Activated CD8-positive, alpha-beta memory T cell treated with anti-CD3 and anti-CD28 coated beads, Interleukin-2, amount 10 ng/mL, durations not matched to agents 7 days and 5 days (primary cell): ENCODE measurements at places on chromosomes 6 and 20. TPM values are rescaled to one million over a fixed set of nuclear protein-coding genes. Genes with fewer than 3 reads are reported as not detected.

- no peaks in the 10 kb centered on the region for H3K27me3 ChIP-seq
- DNase-seq, result no peak
- no peak overlapping the region for H3K27ac ChIP-seq
- peaks cover 23% of the 10 kb centered on the region for H3K36me3 ChIP-seq
Observed at GRCh38 chr6:20620043-20620442, 85.8 kb downstream of the CDKAL1 start.

DNA sequence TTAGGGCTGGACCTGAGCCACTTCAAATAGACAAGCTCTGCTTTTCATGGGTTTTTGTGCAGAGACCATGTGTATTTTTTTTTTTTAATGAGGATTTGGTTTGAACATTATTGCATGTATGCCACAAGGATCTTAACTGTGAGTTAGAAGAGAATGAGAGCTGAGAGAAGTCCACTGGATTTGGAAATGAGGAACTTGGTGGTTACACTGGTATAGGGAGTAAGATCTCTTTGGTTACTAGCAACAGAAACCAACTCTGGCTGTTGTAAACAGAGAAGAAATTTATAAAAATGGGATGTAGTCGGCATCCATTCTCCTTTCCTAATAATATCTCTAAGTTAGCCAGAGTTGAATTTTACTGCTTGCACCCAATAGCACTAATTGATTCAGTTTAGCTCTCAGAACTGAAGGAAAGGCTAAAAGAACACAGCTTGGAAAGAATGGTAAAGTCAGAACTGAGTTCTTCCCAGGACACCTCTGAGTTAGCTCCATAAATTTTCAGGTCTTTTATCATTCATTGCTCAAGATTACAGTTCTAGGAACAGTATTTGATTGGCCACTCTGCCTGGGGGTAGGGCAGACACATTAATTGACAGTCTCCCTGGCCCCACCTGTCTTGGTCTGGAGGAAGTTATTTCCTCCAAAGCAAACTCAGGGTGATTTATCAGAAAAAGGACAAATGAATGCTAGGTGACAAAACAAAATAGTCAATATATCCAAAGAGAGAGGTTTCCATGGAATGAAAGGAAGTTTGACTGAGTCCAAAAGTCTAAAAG, 3.9 kb upstream of the WFDC2 start:
- peaks cover 48% of the 10 kb centered on the region for H3K27me3 ChIP-seq
- no peaks in the 10 kb centered on the region for H3K36me3 ChIP-seq
- H3K27ac ChIP-seq, result no peak overlapping the region
- H3K4me1 ChIP-seq, result peaks cover 2% of the 10 kb centered on the region
- H3K4me3 ChIP-seq, result no peak overlapping the region
- no peak for DNase-seq

DNA sequence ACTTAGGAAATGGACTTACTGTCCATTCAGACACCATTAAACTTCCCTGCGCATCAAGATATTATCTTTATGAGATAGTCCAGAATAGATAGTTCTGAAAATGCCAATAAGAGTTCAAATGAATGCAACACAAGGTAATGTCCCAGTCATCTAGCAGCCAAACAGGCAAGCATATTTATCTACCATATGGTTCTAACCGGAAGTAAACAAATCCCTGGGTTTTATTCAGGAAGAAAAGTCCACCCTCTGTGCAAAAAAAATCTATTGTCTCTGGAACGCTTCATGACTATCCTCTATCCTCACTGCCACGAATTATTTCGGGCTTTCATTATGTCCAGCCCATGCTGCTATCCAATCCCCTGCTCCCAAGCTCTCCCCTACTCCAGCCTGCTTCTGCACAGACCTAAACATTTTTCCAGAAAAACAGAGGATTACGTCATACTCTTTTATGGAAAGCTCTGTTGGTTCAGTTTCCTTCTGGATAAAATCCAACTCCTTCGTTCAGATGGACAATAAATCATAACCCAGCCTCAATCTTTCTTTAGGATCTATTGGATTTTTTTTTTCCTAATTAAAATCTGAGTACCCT, 11.4 kb downstream of the PPIL6 start:
- peaks cover 12% of the 10 kb centered on the region for H3K27me3 ChIP-seq
- no peak for DNase-seq
- H3K4me3 ChIP-seq, result no peak overlapping the region
- no peaks in the 10 kb centered on the region for H3K36me3 ChIP-seq

GRCh38 chr20:33822423-33822822, 11.3 kb downstream of the CHMP4B start:
- H3K4me3 ChIP-seq, result no peak overlapping the region
- H3K27ac ChIP-seq, result no peak overlapping the region
- no peak for DNase-seq
- H3K36me3 ChIP-seq, result peaks cover 6% of the 10 kb centered on the region

GRCh38 chr6:31332637-31333602, 24.1 kb downstream of the HLA-B start:
- H3K4me1 ChIP-seq, result peaks cover 17% of the 10 kb centered on the region
- peaks cover 25% of the 10 kb centered on the region for H3K27me3 ChIP-seq
- peak overlapping the region; percentile 43 for H3K27ac ChIP-seq
- DNase-seq, result peak; percentile 72
- peaks cover 56% of the 10 kb centered on the region for H3K36me3 ChIP-seq

- H3K27me3 ChIP-seq, result no peaks in the 10 kb centered on the region
- DNase-seq, result no peak
- peaks cover 20% of the 10 kb centered on the region for H3K4me1 ChIP-seq
- no peak overlapping the region for H3K4me3 ChIP-seq
- H3K27ac ChIP-seq, result no peak overlapping the region
- H3K36me3 ChIP-seq, result no peaks in the 10 kb centered on the region
Observed at GRCh38 chr6:35061102-35061615, 80.0 kb downstream of the TCP11 start.

GRCh38 chr6:137863091-137863797, 3.8 kb upstream of the TNFAIP3 start:
- no peak overlapping the region for H3K27ac ChIP-seq
- H3K4me1 ChIP-seq, result peaks cover 22% of the 10 kb centered on the region
- no peaks in the 10 kb centered on the region for H3K27me3 ChIP-seq
- H3K36me3 ChIP-seq, result peaks cover 9% of the 10 kb centered on the region
- no peak overlapping the region for H3K4me3 ChIP-seq

DNA sequence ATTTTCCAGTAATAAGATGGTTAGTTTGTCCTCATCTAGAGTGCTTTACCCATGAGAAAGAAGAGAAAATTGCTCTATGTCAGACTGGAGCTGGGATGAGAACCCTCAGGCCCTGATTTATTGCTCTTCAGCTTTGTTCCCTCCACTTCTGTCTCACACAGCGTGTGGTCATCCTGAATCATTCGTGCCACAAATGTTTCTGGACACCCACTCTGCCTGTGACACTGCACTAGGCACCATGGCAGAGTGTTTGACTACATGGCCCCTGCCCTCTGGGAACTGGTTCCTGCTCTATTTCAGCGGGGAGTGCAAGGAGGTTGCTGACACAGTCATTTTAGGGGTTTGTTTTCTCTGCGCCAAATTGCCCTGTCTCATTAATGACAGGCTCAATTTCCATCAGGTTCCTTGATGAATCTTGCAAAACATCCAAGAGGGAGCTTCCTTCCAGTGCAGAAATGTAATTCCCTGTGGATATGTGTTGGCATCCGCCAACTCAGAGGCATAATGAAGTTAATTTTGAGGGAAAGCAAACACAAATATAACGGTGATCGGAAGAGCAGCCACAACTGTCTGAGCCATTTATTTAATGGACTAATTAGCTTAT, 207.5 kb downstream of the CLIC5 start:
- peaks cover 5% of the 10 kb centered on the region for H3K36me3 ChIP-seq
- no peak overlapping the region for H3K27ac ChIP-seq
- no peak overlapping the region for H3K4me3 ChIP-seq

DNA sequence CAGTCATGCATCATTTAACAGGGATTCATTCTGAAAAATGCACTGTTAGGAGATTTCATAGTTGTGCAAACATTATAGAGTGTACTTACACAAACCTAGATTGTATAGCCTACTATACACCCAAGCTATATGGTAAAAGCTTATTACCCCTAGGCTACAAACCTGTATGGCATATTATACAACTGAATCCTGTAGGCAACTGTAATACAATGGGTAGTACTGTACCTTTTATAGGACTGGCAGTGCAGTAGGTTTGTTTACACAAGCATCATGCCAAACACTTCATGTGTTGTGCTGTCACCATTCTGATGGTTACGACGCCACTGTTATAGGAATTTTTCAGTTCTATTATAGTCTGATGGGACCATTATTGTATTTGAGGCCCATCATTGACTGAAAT, 39.3 kb upstream of the KHDC1 start:
- H3K4me3 ChIP-seq, result no peak overlapping the region
- H3K36me3 ChIP-seq, result peaks cover 32% of the 10 kb centered on the region
- no peaks in the 10 kb centered on the region for H3K27me3 ChIP-seq
- peaks cover 18% of the 10 kb centered on the region for H3K4me1 ChIP-seq
- DNase-seq, result no peak
- no peak overlapping the region for H3K27ac ChIP-seq

- no peaks in the 10 kb centered on the region for H3K4me1 ChIP-seq
- no peaks in the 10 kb centered on the region for H3K36me3 ChIP-seq
- H3K27me3 ChIP-seq, result no peaks in the 10 kb centered on the region
- no peak for DNase-seq
Observed at GRCh38 chr20:60565083-60565482, 606.9 kb downstream of the CDH26 start.

DNA sequence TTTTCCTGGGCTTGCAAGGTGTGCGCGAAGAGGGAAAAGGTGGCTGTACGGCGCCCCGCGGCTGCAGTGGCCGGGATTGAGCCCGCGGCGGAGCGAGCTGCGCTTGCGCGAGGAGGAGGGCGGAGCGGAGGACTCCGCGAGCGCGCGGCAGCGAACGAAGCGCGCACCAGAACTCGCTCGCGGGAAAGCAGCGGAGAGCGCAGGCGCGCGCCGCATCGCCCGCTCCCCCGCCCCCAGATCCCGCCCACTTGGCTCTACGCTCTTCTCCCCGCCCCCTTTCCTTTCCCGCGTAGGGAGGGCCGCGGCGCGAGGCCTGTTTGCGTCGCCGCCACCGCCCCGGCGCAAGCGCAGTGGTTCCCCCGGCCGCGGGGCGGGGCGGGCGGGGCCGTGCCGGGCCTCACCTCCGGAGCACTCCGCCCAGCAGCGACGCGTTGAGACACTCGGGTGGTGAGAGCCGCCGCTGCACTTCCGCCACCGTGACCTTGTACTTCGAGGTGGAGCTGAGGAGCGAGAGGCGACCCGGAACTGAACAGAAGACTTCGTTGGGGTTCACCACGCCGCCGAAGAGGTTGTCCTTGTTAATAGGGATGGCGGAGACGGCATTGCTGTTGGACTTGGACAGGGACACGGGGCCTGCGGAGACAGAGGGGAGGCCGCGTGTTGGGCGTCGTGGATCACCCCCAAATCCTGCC, 10.6 kb downstream of the TFAP2A start:
- H3K27ac ChIP-seq, result peak overlapping the region; percentile 88
- H3K36me3 ChIP-seq, result peaks cover 9% of the 10 kb centered on the region
- peaks cover 80% of the 10 kb centered on the region for H3K27me3 ChIP-seq
- peak overlapping the region; percentile 69 for H3K4me3 ChIP-seq

GRCh38 chr20:54140927-54141566, 32.7 kb downstream of the CYP24A1 start:
- no peak for DNase-seq
- peaks cover 12% of the 10 kb centered on the region for H3K27me3 ChIP-seq
- no peak overlapping the region for H3K27ac ChIP-seq
- no peaks in the 10 kb centered on the region for H3K4me1 ChIP-seq
- no peaks in the 10 kb centered on the region for H3K36me3 ChIP-seq

GRCh38 chr20:51535674-51536073, 6.8 kb downstream of the NFATC2 start:
- peaks cover 96% of the 10 kb centered on the region for H3K4me1 ChIP-seq
- peak overlapping the region; percentile 74 for H3K27ac ChIP-seq
- H3K27me3 ChIP-seq, result no peaks in the 10 kb centered on the region
- H3K4me3 ChIP-seq, result peak overlapping the region; percentile 24
- H3K36me3 ChIP-seq, result peaks cover 56% of the 10 kb centered on the region
- DNase-seq, result no peak

DNA sequence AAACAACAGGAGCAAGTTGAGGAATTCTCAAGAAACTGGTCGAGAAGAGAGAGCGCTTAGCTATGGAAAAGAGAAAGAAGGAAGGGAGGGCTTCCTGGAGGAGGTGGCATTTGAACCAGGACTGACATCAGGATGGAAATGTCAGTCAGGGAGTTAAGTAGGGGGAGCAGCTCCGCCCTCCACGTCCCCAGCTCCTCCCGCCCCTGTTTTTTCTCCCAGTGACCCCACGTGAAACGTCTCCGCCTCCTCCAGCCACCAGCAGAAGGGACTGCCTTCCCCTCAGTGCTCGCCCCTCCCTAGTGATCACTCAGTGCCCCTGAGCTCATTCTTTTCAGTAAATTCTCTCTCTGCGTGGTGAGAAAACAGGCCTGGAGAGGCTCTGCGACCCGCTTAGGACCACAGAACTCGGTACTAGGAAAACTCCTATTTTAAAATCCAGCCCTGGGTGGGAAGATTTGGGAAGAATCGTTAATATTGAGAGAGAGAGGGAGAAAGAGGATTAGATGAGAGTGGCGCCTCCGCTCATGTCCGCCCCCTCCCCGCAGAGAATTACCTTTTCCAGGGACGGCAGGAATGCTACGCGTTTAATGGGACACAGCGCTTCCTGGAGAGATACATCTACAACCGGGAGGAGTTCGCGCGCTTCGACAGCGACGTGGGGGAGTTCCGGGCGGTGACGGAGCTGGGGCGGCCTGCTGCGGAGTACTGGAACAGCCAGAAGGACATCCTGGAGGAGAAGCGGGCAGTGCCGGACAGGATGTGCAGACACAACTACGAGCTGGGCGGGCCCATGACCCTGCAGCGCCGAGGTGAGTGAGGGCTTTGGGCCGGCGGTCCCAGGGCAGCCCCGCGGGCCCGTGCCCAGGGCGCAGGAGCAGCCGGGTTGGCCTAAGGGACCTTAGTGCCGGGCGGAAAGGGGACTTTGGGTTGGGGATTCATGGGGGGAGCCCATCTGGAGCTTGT, 4.6 kb downstream of the HLA-DPB1 start:
- peaks cover 40% of the 10 kb centered on the region for H3K36me3 ChIP-seq
- H3K4me1 ChIP-seq, result peaks cover 45% of the 10 kb centered on the region
- H3K27ac ChIP-seq, result peak overlapping the region; percentile 25
- DNase-seq, result no peak
- peak overlapping the region; percentile 42 for H3K4me3 ChIP-seq

Gene SLC17A4
- not detected for total RNA-seq

Gene NKX2-2
- total RNA-seq, result not detected

Gene OR12D3
- total RNA-seq, result not detected

Gene SLC4A11
- total RNA-seq, result 5.4 TPM

Gene RPL7L1
- 73.5 TPM for total RNA-seq

Gene FOXS1
- total RNA-seq, result not detected

Gene IRF4
- 184 TPM for total RNA-seq
